PC-9 (cell line): ENCODE measurements at places on chromosomes 6 and 20. TPM values are rescaled to one million over a fixed set of nuclear protein-coding genes. Genes with fewer than 3 reads are reported as not detected.

GRCh38 chr6:168170841-168171601, 92.0 kb upstream of the FRMD1 start:
- H3K27ac ChIP-seq = no peak overlapping the region
- H3K4me3 ChIP-seq = no peak overlapping the region
- H3K36me3 ChIP-seq = no peaks in the 10 kb centered on the region

DNA sequence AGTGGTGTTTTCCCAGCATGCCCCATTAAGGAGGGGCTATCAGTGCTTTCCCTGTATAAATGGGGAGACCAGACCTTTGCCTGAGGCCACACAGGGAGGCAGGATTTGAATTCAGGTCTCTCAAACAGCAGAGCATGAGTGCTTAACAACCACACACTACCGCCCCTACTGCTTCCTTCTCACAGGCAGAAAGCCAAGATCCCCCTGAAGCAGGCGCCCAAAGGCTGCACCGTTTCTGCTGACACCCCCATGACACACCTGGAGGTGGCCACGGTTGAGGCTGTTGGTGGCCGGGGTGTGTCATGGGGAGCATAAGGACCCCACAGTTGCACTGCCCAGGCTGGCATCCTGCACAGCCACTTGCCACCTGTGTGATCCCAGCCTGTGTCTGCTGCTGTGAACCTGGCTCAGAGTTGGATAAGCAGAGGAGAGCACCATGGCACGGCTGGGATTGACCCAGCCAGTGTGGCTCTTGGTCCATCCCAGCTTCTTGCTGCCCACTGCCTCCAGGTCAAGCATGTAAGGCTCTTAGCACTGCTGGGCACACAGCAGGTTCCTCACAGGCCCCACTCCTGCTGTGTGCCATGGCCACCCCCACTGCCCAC, 28.3 kb downstream of the PCK1 start:
- H3K4me1 ChIP-seq = no peaks in the 10 kb centered on the region
- no peak for DNase-seq
- H3K36me3 ChIP-seq = no peaks in the 10 kb centered on the region
- no peak overlapping the region for H3K27ac ChIP-seq
- H3K4me3 ChIP-seq = no peak overlapping the region

DNA sequence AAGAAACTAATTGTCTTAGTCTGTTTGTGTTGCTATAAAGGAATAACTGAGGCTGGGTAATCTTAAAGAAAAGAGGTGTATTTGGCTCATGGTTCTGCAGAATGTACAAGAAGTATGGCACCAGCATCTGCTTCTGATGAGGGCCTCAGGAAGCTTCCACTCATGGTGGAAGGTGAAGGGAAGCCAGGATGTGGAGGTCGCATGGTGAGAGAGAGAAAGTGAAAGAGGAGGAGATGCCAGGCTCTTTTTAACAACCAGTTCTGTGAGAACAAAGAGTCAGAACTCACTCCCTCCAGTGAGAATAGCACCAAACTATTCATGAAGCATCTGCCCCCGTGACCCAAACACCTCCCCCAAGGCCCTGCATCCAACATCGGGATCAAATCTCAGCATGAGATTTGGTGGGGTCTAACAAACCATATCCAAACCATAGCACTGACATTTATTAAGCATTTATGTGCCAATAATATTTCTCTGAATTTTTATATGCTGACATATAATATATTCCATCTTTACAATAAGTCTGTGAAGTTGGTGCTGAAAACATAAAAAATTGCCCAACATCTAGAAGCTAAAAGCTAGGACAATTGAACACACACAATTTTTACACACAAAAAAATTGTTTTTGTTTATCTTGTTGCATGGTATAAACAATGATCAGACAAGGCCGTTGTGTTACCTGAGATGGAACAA, 29.2 kb upstream of the BTN3A2 start:
- H3K4me1 ChIP-seq = peaks cover 28% of the 10 kb centered on the region
- H3K36me3 ChIP-seq = no peaks in the 10 kb centered on the region
- no peak for DNase-seq
- H3K4me3 ChIP-seq = peak overlapping the region; percentile 28; the same call in 1 of the 2 replicates

CST4 gene
- total RNA-seq = 0.78 TPM in 1 of 2 replicates, not detected in the other

PRRT1 gene
- total RNA-seq = 12.6 and 15.9 TPM in 2 replicates
